G401 (cell line): ENCODE measurements at places on chromosomes 13 and 19. TPM values are rescaled to one million over a fixed set of nuclear protein-coding genes. Genes with fewer than 3 reads are reported as not detected.

DNA sequence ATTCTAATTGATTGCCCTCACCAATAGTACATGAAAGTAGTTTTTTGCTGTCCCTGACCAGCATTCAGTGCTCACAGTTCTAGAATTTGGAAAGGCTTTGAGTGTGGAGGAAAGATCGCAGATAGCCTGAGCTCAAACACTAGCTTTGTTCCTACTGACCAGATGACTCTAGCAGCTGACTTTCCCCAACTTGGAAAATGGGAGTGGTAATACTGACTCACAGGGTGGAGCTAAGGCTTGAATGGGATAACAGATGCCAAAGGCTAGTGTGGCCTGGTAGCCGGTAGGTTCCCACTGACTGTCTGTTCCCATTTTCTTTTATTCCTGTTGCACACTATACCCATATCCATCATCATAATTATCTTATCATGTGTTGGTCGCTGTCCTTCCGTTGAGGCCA is 3.7 kb downstream of the ZSCAN22 start:
- DNase-seq = no peak

- DNase-seq = no peak
Observed at GRCh38 chr13:68550330-68550729, 1320.2 kb upstream of the PCDH9 start.

GRCh38 chr13:33752597-33752996 is 65.4 kb upstream of the RFC3 start:
- no peak for DNase-seq

Gene UBE2L5
- not detected in 2 replicates for total RNA-seq

Gene ZNF431
- 3.8 and 4.2 TPM in 2 replicates for total RNA-seq

Gene CYP2A7
- not detected in 2 replicates for total RNA-seq

DNA sequence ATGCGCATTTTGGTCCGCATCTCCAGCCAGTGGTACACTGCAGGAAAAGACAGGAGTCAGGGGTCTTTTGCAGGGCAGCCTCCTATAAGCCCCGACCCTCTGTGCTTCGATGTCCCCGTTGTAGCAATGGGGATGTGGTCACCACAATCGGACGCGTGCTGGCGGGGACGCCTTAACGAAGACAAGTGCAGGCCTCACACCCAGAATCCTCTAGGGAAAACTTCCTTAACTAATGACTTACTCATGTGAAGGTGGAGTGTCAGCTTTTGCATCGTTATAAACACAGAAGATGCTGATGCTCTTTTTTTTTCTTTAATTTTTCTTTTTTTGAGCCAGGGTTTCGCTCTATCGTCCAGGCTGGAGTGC is 22.1 kb downstream of the VASP start:
- no peak for DNase-seq

Gene SH2D3A
- total RNA-seq = 12.2 and 16.1 TPM in 2 replicates
